ENCODE measurements at places on chromosomes 5 and 9.

DNA sequence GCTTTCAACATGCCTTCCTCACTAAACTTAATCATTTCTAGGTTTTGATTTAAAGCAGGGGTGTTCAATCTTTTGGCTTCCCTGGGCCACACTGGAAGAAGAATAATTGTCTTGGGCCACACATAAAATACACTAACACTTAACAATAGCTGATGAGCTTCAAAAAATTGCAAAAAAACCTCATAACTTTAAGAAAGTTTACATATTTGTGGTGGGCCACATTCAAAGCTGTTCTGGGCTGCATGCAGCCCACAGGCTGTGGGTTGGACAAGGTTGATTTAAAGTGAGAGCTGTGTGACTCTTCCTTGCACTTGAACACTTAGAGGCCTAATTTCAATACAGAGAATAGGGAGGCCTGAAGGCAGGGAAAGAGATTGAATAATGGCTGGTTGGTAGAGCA, 598.3 kb downstream of the EFNA5 start:
- no peak for DNase-seq

DNA sequence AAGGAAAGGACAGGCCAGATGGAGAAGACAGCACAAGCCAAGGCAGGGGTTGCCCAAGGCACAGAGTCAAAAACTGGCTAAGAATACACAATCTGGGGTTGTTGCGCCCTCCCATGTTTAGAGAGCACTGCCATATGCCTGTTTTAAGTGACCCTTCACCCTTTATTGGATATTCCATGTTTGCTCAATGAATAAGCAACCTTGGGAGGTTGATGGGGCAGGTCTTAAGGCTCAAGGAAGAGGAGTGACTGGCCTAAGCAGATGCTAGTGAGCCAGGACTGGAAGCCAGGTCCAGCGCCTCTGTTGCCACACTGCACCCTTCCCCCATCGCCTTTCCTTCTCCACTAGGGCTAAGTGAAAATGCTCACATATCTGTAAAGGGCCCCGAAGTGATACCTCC, 6.7 kb downstream of the TXN start:
- DNase-seq = no peak

DNA sequence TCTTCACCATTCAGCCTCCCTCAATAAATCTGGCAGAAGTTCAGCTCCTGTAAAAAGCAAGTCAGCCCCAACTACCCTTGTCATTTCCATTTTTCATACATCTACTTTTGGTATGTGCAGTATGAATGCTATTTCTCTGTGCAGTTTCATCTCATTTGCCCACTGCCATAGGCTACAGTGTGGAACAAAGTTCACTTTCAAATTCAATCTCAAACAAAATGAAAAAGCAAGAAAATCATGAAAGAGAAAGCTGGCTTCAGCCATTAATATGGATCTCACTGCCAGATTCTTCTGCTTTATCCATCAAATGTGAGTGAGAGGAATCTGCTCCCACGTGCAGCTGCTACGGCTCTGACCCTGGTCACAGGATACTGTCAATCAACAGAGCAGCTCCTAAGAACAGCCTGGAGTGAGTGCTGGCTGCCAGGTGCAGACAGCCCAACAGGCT, 494.2 kb downstream of the ZNF608 start:
- DNase-seq = no peak

DNA sequence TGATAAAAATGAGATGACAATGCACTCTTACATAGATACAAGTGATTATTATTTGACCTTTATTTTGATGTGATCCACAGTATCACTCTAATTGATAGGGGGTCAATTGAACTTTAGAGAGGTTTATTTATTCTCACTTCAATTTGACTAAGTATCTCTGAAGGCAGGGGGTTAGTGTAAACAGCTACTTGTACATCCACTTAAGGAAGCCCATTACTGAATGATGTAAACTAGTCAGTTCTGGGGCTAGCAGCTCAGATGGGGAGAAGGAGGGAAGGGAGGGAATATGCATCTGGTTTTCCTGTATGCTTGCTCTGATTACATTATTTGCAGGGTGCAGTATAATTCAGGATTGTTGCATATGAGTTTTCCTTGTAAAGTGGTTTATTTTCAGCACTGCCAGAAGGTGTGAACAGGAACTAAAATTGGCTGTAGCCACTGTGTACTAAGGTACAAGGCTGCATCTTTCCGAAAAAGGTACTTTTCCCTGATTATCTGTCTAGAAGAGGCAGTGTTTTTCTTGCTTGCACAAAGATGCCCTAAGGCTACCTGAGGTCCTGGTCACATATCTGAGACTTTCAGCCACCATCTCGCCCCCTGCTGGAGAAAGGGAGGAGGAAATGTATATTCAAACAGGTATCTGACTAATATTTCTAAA, 51.2 kb downstream of the MRPS27 start:
- DNase-seq = peak; percentile 33
